Cortex of kidney (tissue), 1 donor: ENCODE measurements at places on chromosomes 3 and 15.

- no peak for DNase-seq
Measured at GRCh38 chr3:185813205-185813604, 11.6 kb downstream of the IGF2BP2 start.

DNA sequence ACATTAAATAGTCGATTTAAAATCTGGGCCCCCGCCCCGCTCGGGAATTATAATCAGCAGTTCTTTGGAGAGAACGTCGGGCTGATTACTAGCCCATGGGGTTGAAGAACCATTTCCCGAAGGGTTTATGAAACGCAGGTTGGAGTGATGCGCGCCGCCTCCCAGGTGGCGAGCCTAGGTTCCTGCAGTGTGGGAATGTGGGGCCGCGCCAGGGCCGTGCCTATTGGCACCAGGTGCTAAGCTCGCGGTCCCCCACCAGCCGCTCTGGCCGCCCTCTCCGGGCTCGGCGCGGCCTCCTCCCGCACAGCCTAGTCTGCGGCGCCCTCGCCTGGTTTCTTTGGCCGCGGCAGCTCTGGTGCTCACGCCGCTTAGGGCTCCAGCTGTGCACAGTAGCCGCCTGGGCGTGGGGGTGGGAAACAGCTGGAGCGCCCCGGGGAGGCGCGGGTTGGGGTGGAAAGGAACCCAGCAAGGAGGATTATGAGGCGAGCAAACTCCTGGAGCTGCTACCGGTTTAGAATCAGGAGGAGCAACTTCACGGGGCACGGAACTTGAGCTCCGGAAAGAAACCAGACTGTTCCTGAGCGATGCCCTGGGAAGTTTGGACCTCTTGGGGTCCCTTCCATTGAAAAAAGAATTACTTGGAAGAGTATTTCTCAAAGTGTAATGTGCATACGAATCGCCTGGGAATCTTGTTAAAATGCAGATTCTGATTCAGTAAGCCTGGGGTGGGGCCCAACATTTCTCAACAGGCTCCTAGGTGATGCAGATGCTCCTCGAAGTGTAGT is 5.6 kb upstream of the MECOM start:
- no peak for DNase-seq

DNA sequence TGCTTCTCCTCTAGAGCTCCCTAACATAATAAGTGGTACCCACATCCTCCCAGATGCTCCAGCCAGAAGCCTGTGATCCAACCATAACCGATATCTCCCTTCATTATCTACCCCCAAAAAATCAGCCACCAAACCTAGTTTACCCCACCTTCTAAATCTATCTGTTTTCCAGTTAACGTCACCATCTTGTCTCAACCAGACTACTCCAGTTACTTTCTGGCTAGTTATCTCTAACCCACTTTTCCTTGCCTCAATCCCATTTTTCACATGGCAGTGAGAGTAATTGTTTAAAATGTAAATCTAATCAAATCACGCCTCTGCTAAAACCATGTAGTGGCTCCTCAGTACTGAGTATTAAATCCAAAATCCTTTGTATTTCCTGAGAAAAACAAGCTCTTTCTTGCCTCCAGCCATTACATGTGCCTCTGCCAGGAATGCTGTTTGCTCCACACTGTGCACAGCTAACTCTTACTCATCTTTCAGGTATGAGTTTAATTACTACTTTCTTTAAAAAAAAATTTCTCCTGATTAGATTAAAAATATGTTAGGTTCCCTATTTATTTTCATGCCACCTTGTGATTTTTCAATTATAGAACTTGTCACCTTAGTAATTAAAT is 15.4 kb downstream of the CCDC54 start:
- no peak for DNase-seq

DNA sequence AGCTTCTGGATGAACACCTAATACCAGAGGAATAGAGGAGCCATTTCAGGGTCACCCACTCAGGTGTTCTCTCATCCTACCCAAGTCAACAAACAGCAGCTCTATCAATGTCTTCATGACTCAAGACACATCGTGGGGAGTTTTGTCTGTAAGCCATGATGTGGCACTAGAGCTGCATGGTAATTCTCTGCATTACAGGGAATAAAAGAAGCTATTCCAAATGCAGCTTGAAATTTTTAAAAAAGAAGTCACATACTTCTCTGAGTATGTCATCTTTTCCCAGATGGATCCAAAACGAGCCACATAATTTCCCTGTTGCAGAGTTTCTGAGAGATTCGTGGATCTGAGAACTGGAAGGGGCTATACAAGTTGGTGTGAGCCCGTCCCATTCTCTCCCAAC is 6.1 kb upstream of the THSD4 start:
- no peak for DNase-seq

DNA sequence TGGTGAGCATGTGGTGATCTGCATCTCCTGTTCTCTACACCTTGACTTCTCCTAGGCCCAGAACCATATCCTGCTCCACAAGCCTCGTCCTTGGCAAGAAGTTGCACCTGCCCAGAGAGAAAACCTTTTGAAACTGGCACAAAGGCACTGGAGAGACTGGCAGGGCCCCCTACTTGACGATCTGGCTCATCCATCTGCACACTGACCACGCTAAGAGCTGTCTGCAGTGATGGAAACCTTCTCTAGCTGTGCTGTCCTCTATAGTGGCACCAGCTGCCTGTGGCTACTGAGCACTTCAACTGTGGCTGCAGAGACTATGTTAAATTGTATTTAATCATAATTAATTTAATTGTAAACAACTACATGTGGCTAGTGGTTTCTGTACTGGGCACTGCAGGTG is 26.2 kb upstream of the SRP14 start:
- no peak for DNase-seq

GRCh38 chr3:53169832-53170324 is 8.9 kb downstream of the PRKCD start:
- no peak for DNase-seq

GRCh38 chr3:52005571-52005986 is 9.9 kb upstream of the RPL29 start:
- no peak for DNase-seq

- peak; percentile 29 for DNase-seq
Measured at GRCh38 chr15:72155003-72155621, 36.9 kb downstream of the SENP8 start.

- no peak for DNase-seq
Measured at GRCh38 chr15:80110920-80111319, 41.9 kb upstream of the FAH start.

- no peak for DNase-seq
Measured at GRCh38 chr3:196941729-196942225, 551 bp downstream of the NCBP2 start.

- no peak for DNase-seq
Measured at GRCh38 chr3:122258757-122259371, 66.2 kb upstream of the CSTA start.

DNA sequence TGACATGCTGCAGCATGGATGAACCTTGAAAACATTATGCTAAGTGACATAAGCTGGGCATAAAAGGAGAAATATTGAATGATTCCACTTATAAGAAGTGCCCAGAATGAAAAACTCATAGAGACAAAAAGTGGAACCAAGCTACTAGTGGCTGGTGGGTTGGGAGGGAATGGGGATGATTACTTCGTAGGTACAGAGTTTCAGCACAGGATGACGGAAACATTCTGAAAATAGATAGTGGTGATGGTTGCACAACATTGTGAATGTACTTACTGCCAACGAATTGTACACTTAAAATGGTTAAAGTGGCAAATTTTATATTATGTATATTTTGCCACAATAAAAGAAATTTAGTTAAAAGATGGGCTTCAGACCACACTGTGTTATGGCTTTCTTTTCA is 93.6 kb downstream of the RPLP1 start:
- DNase-seq = no peak

DNA sequence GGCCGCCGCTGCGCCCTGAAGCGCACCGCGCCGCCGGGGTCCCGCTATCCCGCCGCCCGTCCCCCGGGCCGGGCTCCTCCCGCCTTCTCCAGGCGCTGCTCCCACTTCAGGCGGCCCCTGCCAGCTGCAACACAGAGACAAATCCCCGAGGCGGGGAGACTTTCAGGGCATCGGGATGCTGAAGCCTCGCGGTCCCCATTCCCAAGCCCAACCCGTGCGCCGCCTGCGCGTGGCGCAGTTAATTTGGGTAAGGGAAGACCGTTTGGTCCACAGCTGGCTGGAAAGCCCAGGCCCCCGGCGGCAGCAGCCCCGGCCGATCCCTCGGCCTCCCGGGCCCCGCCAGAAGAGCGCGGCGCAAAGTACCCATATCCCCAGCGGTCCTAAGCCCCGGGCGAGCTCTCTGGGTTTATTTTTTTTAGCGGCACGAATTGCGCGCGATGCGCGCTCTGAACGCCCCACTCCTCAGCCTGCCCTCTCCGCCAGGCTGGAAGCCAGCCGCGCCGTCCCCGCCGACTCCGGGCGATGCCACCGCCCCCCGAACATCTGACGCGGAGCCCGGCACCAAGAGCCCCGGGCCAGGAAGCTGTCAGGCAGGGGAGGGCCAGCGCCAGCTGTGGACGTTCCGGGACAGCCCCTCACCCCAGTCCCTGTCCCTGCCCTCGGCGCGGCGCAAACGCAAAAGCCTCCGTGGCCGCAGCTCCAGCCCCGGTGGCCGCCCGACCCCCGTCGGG is 517 bp downstream of the FBN1 start:
- DNase-seq = no peak

DNA sequence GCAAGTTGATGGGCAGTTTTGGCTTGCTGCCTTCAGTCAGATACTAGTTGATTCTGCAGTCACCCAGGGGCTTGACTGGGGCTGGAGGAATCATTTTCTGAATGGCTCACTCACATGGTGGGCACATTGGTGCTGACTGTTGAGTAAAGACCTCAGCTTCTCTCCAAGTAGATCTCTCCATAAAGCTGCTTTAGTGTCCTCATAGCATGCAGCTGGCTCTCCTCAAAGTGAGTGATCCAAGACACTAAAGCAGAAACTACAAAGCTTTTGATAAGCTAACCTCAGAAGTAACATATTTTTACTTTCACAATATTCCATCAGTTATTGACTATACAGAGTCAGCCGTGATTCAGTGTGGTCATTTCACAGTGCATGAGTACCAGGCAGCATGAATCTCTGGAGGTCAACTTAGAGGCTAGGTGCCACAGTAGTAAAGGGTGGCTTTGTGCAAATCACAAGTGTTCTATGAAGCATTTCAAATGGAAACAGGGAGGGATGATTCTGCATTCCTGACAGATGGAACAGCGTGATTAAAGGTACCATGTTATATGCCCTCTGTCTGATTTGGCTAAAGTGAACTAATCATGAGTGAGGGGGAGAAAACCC is 24.3 kb upstream of the ATP8B4 start:
- no peak for DNase-seq

DNA sequence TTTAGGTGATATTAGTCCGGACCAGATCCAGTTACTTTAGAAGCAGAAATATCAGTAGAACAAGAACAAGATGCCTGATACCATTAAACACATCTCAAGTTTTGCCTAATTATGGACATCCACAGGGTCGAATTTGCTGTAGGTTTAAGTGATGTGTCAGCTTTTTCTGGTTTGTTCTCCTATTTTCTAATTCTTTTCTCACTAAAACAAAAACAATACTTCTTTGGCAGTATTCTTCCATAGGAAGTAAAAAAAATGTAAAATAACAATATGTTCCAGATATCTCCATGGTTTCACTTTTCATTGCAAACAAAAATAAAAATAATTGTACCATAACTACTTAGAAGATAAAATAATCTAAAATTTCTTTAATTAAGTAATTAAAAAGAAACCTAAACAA is 265.7 kb downstream of the SHOX2 start:
- DNase-seq = no peak

GRCh38 chr3:186432189-186432588 is 70.2 kb upstream of the DGKG start:
- no peak for DNase-seq

DNA sequence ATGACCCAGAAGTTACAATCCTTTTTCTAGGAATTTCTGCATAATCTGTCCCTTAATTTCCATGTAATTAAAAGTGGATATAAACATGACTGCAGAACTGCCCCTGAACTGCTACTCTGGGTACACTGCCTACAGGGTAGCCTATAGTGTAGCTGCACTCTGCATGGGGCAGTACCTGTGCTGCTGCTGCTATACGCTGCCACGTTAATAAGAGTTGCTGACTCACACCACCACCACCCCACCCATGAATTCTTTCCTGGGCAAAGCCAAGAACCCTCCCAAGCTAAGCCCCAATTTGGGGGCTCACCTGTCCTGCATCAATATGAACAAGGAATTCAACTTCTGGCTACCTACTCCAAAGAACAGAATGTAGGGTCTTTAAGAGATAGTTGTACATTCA is 13.9 kb downstream of the HDGFL3 start:
- no peak for DNase-seq
